ENCODE measurements at places on chromosomes 11 and 22. TPM values are rescaled to one million over a fixed set of nuclear protein-coding genes. Genes with fewer than 3 reads are reported as not detected.

The OR4C15 gene
- not detected for polyA plus RNA-seq

The SLC22A9 gene
- polyA plus RNA-seq: not detected

The JHY gene
- polyA plus RNA-seq: 2.3 TPM

The SPON1 gene
- polyA plus RNA-seq: 0.01 TPM

The QSER1 gene
- polyA plus RNA-seq: 3.5 TPM

The PIWIL4 gene
- 0.94 TPM for polyA plus RNA-seq

The GRM5 gene
- polyA plus RNA-seq: not detected

The STK33 gene
- polyA plus RNA-seq: 8.0 TPM

The PRDM10 gene
- polyA plus RNA-seq: 7.8 TPM

The OR5B21 gene
- polyA plus RNA-seq: not detected

The OR52A1 gene
- polyA plus RNA-seq: not detected

The BIK gene
- 3.0 TPM for polyA plus RNA-seq

The TTC38 gene
- 10.8 TPM for polyA plus RNA-seq

The OR51I2 gene
- not detected for polyA plus RNA-seq

The ISX gene
- not detected for polyA plus RNA-seq

The KRTAP5-9 gene
- 0.95 TPM for polyA plus RNA-seq

The SPTBN2 gene
- 2.1 TPM for polyA plus RNA-seq

The SBF1 gene
- 110 TPM for polyA plus RNA-seq

The HSCB gene
- polyA plus RNA-seq: 17.5 TPM

The NLRP10 gene
- not detected for polyA plus RNA-seq

The CBLIF gene
- not detected for polyA plus RNA-seq

The INPP5J gene
- polyA plus RNA-seq: 0.07 TPM

The TSG101 gene
- 57.0 TPM for polyA plus RNA-seq

The MMP8 gene
- polyA plus RNA-seq: not detected

The C11orf86 gene
- polyA plus RNA-seq: not detected

The FAM180B gene
- not detected for polyA plus RNA-seq

The OR52M1 gene
- polyA plus RNA-seq: not detected

The NCF4 gene
- 175 TPM for polyA plus RNA-seq

The CCDC73 gene
- polyA plus RNA-seq: not detected

The HTR3B gene
- polyA plus RNA-seq: not detected

The ZP1 gene
- polyA plus RNA-seq: not detected

The HBB gene
- polyA plus RNA-seq: 69.7 TPM

The KREMEN1 gene
- polyA plus RNA-seq: not detected

The VPREB1 gene
- polyA plus RNA-seq: 1.2 TPM

The KCNE3 gene
- polyA plus RNA-seq: 0.35 TPM

The NUP160 gene
- 26.3 TPM for polyA plus RNA-seq

The OR52I1 gene
- not detected for polyA plus RNA-seq

The KRTAP5-7 gene
- polyA plus RNA-seq: 0.17 TPM

The MUS81 gene
- polyA plus RNA-seq: 134 TPM

The NOX4 gene
- not detected for polyA plus RNA-seq
